ENCODE measurements at places on chromosomes 6 and 20.
A peak's percentile ranks its signal among the peaks of the same experiment; 100 is the strongest.

DNA sequence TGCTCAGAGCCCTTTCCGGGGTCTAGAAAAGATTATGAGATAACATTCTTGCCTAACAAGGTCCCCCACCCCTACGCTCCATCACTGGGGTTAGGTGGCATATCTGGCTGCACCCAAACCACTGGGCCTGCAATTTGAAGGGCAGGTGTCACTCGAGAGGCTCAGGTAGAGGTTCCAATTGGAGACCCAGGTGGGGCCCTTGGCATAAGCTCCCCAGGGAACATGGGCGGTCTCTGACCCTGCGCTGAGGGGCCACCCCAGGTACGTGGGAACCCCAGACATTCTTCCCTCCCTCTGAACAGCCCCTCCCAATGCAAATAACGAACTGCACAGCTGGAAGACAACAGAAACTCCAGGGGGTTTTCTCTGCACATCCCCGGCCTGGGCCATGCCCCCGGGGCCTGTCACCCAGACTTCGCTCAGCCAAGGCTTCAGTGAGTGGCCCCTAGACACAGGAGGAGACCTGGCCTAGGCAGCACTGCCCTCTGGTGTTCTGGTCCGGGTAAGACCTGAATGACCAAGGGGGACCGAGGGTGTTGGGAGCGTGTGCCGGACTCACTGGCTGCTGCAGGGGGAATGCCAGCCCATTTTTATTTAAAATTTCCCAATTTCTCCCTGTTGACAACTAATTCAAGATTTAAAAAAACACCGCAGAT lies 47.5 kb downstream of the DSTN start:
- peak; percentile 65 for DNase-seq

DNA sequence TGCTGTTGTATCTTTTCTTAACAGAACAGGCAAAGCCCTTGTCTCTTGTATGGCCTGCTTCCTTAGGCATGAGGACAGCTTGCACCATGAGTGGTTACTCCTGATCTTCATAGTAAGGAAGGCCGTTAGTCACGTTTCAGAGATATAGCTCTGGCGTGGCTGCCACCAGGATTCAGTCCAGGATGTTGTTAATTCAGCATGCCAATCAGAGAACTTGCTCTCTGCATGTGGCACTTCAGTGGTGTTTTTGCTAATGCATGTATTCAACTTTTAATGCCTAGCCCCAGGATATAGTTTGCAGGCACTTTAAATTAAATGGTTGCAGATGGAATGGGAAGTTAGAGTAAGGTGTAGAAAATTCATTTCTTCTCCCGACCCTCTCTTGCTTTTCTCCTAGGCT lies 20.0 kb downstream of the ARFGEF2 start:
- DNase-seq: no peak

GRCh38 chr6:116392132-116393013 lies 21.6 kb downstream of the DSE start:
- DNase-seq: no peak

DNA sequence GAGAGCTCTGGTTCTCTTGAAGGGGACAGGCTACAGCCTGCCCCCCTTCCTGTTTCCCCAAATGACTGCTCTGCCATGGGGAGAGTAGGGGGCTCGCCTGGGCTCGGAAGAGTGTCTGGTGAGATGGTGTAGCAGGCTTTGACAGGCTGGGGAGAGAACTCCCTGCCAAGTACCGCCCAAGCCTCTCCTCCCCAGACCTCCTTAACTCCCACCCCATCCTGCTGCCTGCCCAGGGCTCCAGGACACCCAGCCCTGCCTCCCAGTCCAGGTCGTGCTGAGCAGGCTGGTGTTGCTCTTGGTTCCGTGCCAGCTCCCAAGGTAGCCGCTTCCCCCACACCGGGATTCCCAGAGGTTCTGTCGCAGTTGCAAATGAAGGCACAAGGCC lies 9.8 kb downstream of the VEGFA start:
- no peak for DNase-seq

DNA sequence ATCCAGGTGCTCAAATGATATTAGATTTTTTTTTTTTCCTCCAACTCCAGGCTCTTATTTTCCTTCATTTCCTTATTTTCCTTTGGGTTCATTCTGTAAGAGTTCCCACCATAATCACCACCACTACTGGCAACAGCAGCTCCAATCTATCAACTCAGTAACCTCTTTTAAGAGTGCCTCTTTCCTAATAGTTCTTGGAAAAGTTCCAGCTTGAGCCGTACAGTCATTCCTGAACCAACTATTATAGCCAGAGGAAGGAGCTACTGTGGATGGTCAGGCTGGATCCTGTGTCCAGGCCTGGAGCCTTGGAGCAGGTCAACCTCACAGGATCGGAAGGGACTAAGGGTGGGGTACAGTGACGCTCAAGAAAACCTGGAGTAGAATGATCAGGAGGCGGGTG lies 4.2 kb upstream of the ANGPT4 start:
- no peak for DNase-seq

- DNase-seq: peak; percentile 73
These were observed 1.7 kb downstream of the UBE2V1 start for GRCh38 chr20:50111120-50111828.

GRCh38 chr6:148548065-148548748 lies 198.6 kb upstream of the UST start:
- DNase-seq: no peak

Measured in stimulated activated CD4-positive, alpha-beta T cell treated with anti-CD3 and anti-CD28 coated beads, Interleukin-15, amount 100 ng/mL, for 24 hours (primary cell).